ENCODE measurements at places on chromosomes 2 and 18.

GRCh38 chr2:45809205-45809604 is 157.7 kb downstream of the PRKCE start:
- DNase-seq, result no peak

DNA sequence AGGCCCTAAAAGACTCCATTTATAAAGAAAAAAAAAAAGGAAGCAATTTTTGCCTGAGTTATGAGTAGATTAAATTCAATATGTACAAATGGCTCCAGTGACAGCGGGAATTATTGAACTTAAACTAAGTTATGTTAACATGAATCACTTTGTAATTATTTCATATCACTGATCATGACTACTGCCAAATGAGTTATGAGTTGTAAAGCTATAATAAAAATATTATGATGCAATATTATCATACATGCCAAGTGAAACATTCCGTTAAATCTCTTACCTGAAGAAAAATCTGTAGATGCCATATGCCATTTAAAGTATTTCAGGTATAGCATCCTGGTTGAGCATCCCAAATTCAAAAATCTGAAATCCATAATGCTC is 217.5 kb downstream of the DLGAP1 start:
- DNase-seq, result no peak

GRCh38 chr2:238691596-238692491 is 156.0 kb upstream of the TWIST2 start:
- DNase-seq, result no peak

GRCh38 chr18:55912071-55912470 is 324.1 kb upstream of the TCF4 start:
- DNase-seq, result no peak

- no peak for DNase-seq
These were observed 56.3 kb upstream of the ACVR1C start for GRCh38 chr2:157684940-157685466.

DNA sequence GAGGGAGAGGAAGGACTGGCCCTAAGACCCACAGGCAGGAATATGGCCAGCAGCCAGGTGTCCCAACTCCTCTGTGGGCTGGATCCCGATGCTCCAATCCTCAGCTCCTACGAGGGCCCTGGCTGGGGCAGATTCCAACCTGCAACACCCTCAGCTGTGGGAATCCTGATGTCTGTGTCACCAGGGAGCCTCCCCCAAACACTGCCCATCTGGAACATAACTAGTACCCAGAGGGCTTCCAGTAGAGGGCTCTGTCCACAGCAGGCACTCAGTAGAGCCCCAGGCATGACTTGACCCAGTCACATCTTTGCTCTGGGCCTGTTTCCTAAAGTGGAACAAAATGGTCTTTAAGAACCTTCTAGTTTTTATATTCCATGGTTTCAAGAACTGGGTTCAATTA is 20.6 kb upstream of the LOXHD1 start:
- no peak for DNase-seq

DNA sequence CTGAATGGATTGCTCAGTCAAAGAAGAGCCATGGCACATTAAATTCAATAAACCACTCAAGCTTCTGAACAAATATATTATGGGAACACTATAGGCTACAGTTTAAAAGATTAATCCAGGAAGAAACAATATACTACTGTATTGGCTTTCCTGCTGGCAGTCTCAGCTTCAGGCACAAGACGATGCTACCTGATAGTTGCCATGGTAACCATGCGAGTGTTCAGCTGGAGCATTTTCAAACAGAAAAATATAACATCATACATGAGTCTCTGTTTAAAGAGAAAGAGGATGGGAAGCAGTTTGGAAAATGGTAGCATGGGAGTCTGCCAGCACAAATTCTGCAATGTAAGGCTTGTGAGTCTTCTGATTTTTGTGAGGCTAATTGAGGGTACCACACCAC is 65.9 kb upstream of the CPO start:
- no peak for DNase-seq

DNA sequence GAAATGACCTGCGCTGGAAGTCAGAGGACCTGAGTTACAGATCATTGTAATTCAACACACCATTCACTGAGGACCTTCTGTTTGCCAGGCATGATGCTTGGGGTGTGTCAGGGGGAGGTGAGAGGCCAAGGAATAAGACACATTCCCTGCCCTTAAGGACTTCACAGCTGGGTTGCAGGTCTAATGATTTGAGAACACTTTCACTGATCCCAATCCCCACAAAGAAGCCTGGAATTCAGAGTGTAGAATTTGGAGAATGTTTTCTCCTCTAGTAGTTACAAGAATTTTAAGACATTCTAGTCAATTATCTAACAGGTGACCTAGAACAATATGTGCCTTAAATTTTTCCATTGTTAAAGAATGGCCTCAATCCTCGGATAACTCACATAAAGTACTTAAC is 322.4 kb downstream of the TNS1 start:
- DNase-seq, result no peak

GRCh38 chr2:30197570-30198192 is 33.7 kb upstream of the LBH start:
- peak; percentile 51 for DNase-seq

- DNase-seq, result no peak
These were observed at the start of gene INPP5D for GRCh38 chr2:233059797-233060500. Gene INPP5D, plus strand, starts transcription at chr2:233060342. Its CDS starts 137 bp downstream, at chr2:233060479.

- DNase-seq, result peak; percentile 56
These were observed 66.8 kb downstream of the GBX2 start for GRCh38 chr2:236101311-236101950.

- no peak for DNase-seq
These were observed 6.4 kb upstream of the DUSP19 start for GRCh38 chr2:183072177-183072576.

DNA sequence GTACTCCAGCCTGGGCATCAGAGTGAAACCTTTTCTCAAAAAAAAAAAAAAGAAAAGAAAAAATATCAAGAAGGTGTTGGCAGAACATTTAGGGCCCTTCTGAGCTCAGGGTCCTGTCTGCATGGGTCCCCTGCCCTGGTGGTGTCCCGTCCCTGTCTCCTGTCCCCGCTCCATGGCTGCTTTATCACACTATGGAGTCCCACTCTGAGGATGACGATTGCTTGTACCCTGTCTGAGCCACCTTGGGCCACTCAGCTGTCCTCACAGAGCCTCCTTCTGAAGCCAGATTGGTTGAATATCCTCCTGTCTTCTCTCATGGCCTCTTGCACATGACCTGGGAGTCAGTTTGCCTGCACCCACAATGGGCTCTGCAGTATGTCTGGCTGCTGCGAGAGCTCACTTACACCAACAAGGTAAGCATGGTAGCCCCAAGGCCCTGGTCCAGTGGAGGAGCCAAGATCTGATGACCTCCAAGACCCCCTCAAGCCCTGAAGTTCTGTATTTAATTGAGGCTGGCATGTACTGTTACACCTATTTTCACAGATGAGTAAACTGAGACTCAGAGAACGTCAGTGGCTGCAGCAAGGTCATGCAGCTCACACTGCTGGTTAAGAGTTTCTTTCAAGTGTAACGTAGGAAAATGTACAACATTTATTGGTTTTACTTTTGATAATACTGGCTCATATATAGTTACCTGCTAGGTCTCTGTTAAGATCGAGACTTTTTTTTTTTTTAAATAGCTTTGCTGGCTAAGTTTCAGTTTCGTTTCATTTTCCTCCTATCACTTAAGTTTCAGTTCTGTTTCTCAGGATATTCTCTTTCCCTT is 16.9 kb upstream of the ZCCHC2 start:
- DNase-seq, result no peak

GRCh38 chr18:10228326-10228725 is 226.1 kb upstream of the APCDD1 start:
- no peak for DNase-seq

DNA sequence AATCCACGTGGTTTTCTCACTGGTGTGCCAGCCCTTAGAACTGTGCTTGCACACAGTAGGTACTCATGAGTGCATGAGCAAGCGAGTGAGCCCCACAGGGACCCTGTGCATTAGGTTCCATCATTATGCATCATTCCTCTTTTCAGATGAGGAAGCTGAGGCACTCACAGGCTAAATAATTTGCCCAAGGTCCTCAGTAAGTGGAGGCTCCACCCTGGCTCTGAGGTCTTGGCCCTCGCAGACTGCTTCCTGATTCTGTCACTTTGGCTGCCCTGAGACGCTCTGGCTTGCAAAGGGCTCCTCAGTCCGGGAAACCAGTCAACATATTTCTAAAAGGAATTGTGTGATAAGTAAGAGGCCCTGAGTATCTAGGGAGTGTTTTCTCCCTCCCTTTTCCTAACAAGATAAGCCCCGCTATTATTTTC is 71.7 kb downstream of the IL1R2 start:
- no peak for DNase-seq

DNA sequence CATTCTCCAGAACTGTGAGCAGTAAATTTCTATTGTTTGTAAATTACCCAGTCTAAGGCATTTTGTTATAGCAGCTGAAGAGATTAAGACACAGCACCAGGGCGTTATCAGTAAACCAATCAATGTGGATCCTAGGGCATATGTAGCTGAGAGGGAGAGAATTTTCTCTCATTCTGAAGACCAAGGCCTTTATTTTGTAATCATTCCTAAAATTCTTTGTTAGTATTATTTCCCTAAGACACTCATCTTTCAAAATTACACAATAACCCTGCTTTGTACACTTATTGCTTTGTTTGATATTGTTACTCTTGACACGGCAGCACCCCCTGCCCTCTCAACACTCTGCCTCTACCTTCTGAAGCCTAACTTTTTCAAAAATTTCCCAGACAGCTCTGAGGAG is 419.1 kb downstream of the SLC4A3 start:
- no peak for DNase-seq

DNA sequence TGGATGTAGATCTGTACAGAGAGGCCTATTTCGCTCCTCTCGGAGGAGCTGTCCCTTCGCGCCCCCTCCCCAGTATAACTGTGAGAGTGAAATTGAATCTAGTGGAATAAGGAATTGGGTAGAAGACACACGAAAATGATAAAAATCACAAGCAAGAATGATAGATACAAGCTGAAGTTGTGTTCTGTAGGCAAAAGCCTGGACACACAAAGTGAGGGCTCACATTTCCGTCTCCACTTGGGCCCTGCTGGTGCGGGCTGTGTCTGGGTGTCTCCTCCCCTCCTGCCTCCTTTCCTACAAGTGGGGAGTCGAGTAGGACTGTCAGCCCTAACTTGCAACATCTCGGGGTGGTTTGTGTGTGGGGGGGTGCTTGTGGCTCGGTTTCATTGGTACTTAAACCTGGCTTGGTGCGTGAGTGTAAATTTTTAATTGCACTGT is 457 bp upstream of the SP9 start:
- peak; percentile 59 for DNase-seq

- no peak for DNase-seq
These were observed 134.6 kb downstream of the MBD2 start for GRCh38 chr18:54089749-54090459.

DNA sequence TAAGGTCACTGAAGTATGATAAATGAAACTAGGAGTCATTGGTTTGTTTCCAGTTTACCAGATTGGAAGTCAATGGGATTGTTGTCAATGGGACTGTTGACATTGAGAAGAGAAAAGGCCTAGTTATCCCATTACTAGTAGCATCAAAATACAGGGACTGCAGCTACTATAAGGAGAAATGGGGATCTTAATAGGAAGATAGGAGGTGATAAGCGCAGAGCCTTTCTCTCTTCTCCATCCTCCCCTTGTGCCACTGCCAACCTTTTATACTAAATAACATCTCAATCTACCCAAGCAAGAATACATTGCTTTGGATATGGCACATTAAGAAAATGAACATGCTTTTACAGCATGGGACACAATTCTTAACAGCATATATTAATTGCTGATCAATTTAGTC is 10.5 kb upstream of the BBS5 start:
- DNase-seq, result no peak

- DNase-seq, result no peak
These were observed 32.9 kb upstream of the CCDC93 start for GRCh38 chr2:118046634-118047210.

DNA sequence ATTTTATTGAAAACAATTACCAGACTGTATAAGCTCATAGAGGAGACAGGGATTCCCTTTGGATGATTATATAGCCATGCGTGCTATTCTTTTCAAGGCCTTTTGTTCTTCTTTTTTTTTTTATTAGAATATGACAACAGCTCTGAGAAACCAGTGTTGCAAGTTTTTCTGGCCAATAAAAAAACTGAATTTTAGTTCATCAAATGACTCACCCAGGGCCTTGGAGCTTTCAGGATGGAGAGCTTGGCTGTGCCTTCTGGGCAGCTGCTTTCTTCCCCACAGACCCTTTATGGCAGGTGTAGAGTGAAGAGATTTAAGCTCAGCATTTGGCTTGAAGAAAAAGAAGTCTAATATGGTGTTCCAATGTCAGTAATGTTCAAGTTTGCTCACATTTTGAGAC is 497.9 kb upstream of the FANCL start:
- no peak for DNase-seq

GRCh38 chr18:51168026-51168742 is 29.3 kb downstream of the MEX3C start:
- peak; percentile 87 for DNase-seq

DNA sequence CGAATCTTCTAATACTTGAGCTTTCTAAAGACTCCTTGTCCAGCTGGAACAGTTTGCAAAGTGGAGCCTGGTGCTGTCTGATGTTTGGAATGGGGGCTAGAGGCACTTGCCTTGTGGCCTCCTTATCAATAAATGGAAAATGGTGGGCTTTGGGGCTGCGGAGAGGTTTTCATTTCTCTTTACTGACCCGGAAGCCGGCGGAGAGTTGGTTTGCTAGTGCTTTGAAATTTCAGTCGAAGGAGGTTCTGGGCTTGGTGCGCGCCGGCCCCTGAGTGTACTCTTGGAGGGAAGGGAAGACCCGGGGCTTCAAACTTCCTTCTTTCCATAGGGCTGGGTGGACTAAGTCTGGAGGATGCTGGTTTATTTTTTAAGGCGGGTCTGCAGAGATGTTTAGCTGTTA is 714 bp downstream of the RPIA start:
- peak; percentile 33 for DNase-seq

DNA sequence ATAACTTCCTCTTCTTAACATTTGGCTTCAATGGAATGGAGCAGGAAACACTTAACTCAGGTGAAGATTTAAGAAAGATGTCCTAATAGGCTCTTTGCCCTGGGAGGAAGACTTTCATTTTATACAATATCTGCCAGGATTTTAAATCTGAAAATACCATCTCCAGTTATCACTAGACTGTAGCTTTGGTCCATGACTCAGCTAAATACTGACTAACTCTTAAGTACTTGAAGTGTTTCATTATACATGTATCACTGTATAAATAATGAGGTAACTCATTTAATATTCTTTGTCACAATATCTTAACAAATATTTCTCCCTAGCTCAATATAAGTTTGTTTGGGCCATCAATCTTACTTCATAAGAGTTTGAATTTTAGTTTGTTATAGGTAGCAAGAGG is 34.7 kb downstream of the RBKS start:
- DNase-seq, result no peak

GRCh38 chr2:219578811-219579613 is 6.9 kb downstream of the INHA start:
- no peak for DNase-seq

GRCh38 chr2:234752966-234753365 is 198.9 kb upstream of the SH3BP4 start:
- DNase-seq, result no peak

DNA sequence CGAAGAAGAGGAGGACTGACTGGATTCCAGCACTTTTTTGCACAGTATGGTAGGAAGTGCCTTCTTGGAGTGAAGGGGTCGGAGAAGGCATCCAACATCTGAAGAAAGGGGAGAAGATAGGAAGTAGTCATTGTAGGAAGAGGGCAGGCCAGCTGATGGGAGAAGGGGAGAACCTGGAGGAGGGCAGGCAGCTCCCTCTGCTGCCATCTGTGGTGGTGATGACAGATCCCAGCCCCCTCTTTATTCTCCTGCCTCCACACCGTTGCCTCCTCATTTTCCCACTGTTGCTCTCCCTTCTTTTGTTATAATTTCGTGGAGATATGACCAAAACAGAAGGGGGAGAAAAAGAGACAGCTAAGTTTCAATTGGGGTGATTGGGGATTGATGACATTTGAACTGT is 2.9 kb upstream of the SCYGR2 start:
- no peak for DNase-seq

GRCh38 chr2:195121341-195121740 is 535.7 kb upstream of the SLC39A10 start:
- DNase-seq, result no peak
